ENCODE measurements at places on chromosomes 1 and 21. TPM values are rescaled to one million over a fixed set of nuclear protein-coding genes. Genes with fewer than 3 reads are reported as not detected.

The SVBP gene
- total RNA-seq, result 19.4 TPM

The NTMT2 gene
- total RNA-seq, result not detected

The CLCA2 gene
- not detected for total RNA-seq

The NEK2 gene
- total RNA-seq, result 0.35 TPM

The CYP4B1 gene
- total RNA-seq, result 268 TPM

The IL12RB2 gene
- total RNA-seq, result 0.87 TPM

The NDUFS5 gene
- total RNA-seq, result 154 TPM

The SLC22A15 gene
- total RNA-seq, result 25.7 TPM

The OLFML2B gene
- total RNA-seq, result 17.5 TPM

The LCE1D gene
- total RNA-seq, result not detected

The ZNF697 gene
- 11.4 TPM for total RNA-seq

The TCEA3 gene
- 39.4 TPM for total RNA-seq

The GPR52 gene
- total RNA-seq, result 1.9 TPM

The FAM78B gene
- 1.2 TPM for total RNA-seq

The HCRTR1 gene
- not detected for total RNA-seq

The NOS1AP gene
- total RNA-seq, result 4.9 TPM

The FCER1A gene
- 13.3 TPM for total RNA-seq

The OR2M3 gene
- not detected for total RNA-seq

The PTGFRN gene
- total RNA-seq, result 31.2 TPM

The MPZ gene
- 2.5 TPM for total RNA-seq

The COL11A1 gene
- total RNA-seq, result 1.7 TPM

The PEA15 gene
- 175 TPM for total RNA-seq
